ENCODE measurements at places on chromosomes 2 and 18.

GRCh38 chr2:224181534-224182155 is 142.6 kb upstream of the SERPINE2 start:
- DNase-seq, result no peak

DNA sequence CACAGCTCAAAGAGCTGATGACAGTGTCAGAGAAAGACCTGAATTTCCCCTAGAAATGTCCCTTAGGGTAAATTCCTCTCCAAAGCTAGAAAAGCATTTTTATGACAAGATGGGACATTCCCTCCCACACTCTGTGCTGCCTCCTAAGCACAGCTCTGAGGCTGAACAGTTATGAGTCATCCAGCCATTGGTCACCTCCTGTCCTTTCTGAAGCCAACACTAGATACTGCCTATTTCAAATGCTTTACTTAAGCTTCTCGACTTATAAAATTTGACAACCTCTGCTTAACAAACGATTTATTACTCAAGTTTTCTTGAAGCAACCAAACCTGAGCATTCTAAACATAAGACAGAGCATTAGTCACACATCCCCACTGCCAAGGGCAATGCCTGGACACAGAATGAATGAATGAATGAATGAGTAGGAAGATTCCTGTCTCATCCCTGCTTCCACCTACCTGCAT is 35.4 kb downstream of the B4GALT6 start:
- no peak for DNase-seq

DNA sequence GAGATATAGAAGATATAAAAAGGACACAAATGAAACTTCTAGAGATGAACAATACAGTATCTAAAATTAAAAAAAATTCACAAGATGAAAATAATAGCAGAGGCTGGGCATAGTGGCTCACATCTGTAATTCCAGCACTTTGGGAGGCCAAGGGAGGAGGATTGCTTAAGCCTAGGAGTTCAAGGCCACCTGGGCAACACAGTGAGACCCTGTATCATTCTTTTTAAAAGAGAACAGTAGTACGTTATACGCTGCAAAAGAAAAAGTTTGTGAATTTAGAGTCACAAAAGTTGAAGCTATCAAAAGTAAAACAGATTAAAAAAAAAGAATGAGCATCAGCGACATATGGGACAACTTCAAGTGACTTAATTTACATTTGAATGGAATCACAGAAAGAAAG is 81.6 kb upstream of the ZFP36L2 start:
- no peak for DNase-seq

DNA sequence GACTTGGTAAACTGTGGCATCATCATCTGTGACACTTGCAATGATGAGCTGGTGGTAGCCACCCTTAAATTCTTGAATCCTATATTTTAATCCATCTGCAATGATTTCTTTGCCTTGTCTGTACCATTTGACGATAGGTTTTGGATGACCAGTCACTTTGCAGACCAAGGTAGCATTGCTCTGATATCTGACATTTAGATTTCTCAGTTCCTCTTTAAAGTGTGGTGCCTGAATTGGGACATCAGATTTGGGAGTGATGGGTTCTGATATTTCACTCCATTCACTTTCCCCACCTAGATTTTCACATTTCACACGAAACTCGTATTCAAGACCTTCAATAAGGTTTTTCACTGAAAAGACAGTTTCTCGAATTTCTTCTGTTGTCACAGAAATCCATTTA is 55.8 kb downstream of the PLEKHA3 start:
- DNase-seq, result no peak

- DNase-seq, result no peak
Observed at GRCh38 chr2:241984271-241984655, 114.7 kb downstream of the RTP5 start.

- DNase-seq, result no peak
Observed at GRCh38 chr18:63322206-63322605, 2.6 kb upstream of the BCL2 start.

DNA sequence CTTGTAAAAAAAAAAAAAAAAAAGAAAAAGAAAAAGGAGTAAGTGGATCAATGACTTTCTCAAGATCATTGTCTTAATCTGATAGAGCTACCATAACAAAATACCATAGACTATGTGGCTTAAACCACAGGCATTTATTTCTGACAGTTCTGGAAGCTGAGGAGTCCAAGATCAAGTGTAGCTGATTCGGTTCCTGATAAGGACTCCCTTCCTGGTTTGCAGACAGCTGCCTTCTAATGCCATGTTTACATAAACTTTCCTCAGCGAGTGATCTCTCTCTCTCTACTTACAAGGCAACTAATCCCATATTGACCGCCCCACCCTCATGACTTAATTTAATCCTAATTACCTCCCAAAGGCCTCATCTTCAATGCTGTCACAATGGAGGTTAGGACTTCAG is 36.5 kb upstream of the SIX2 start:
- no peak for DNase-seq

GRCh38 chr2:217960351-217960750 is 42.4 kb downstream of the TNS1 start:
- no peak for DNase-seq

GRCh38 chr2:117961201-117961600 is 52.7 kb downstream of the CCDC93 start:
- no peak for DNase-seq

GRCh38 chr2:201246280-201246679 is 14.1 kb upstream of the CASP8 start:
- no peak for DNase-seq

DNA sequence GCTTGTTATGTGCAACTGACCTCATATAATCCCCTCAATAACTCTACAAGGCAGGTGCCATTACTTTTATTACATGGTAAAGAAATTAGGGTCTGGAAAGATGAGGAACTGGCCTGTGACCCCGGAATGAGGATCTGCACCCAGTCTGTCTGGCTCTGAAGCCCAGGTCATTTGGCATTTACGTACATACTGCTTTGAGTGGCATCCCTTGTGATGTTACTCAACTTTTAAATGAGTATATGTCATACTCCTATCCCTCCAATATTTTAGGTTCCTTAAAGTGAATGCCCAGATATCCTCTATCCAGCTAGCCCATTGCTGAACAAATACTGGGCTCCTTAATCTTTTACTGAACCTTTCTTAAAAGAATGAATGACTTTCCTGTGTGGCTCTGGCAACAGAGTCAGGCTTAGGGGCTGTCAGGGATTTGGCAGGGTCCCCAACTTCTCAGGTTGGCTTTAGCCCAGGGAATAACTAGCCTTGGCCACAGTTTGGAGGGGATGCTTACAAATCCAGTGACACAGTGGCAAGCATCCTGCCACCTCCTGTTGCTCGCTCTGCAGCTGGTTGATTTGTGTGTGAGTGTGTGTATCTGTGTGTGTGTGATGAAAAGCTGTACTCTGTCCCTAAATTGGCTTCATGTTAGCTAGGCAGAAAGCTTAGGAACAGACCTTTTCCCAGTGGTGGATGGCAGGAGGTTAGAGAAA is 3.4 kb upstream of the CXCR4 start:
- DNase-seq, result no peak

- no peak for DNase-seq
Observed at GRCh38 chr2:173843526-173843925, 121.6 kb downstream of the SP3 start.

- DNase-seq, result no peak
Observed at GRCh38 chr2:232236200-232236599, 142.4 kb upstream of the ALPP start.

Data from T-helper 2 cell (primary cell).